AG08396 (cell line): ENCODE measurements at places on chromosomes 13 and 19.

GRCh38 chr19:53132141-53132991 is at the start of gene ZNF415:
TSS of gene ZNF415 (minus strand) at chr19:53132910. CDS start at chr19:53122676, 10,234 bp downstream.
- DNase-seq = peak; percentile 93

DNA sequence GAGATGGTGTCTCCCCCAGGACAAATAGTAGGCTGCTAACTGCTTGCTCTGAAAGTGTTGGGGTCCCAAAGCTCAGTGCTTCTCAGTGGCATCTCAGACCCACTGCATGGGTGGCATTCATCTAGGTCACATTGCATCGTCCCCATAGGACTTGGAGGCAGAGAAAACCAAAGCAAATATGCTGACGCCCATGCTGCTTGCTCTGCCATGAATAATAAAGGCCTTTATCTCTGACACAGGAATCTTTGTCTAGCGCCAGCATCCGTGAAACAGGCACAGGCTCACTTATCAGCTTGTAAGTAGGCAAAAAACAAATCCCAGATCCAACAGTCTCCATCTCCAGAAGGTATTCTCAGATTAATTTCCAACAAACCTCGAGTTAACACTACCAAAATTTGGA is 18.9 kb upstream of the IPO5 start:
- DNase-seq = no peak

- DNase-seq = no peak
Measured at GRCh38 chr13:33554919-33555791, 262.8 kb upstream of the RFC3 start.

DNA sequence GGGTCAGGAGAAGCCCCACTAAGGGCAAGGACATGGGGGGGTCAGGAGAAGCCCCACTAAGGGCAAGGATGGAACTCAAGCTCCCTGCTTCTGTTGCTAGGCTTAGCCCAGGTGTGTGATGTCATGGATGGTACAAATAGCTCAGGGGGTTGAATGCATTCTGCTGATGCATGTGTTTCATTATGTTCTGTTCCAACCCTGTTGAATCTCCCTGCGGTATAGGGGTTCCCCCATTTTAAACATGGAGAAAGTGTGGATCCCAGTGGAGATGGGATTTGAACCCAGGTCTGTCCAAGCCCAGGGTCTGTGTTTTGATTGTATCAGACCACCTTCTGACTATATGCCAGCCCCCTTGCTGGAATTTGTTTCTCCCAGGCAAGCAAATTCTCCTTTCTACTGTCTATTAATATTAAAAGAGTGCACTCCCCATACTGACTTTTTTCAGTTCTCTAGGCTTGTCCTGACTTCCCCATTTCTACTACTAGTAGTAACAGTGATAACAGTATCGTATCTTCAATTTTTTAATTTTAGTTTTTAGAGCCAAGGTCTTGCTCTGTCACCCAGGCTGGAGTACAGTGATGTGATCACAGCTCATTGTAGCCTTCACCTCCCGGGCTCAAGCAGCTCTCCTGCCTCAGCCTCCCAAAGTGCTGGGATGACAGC is 6.7 kb downstream of the ZNF865 start:
- no peak for DNase-seq

DNA sequence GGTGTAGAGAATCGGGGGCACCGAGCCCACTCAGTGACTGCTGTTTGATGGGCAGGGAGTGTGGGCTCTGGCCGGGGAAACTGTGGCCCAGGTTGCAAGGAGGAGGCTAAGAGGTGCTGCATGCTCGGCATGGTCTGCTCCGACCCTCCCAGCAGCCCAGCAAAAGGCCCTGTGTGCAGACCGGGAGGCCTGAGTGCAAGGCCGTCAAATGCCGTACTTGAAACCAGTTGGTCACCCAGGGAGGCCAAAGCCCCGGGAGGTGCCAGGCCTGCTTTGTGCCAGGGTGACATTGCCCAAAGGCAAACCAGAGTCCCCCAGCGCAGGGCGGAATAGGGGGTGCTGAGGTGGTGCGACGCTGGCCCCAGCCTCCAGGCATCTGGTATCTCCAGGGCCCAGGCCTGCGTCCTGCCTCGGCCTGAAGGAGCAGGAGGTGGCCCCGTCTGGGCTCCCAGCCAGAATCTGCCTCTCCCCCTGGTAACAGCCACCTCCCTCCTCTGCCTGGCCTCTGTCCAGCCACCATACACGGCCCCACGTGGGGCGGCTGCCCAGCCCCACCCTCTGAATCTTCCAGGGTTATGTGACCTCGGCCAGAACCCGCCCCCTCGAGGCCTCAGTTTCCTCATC is 4.0 kb downstream of the PIK3R2 start:
- DNase-seq = peak; percentile 88

DNA sequence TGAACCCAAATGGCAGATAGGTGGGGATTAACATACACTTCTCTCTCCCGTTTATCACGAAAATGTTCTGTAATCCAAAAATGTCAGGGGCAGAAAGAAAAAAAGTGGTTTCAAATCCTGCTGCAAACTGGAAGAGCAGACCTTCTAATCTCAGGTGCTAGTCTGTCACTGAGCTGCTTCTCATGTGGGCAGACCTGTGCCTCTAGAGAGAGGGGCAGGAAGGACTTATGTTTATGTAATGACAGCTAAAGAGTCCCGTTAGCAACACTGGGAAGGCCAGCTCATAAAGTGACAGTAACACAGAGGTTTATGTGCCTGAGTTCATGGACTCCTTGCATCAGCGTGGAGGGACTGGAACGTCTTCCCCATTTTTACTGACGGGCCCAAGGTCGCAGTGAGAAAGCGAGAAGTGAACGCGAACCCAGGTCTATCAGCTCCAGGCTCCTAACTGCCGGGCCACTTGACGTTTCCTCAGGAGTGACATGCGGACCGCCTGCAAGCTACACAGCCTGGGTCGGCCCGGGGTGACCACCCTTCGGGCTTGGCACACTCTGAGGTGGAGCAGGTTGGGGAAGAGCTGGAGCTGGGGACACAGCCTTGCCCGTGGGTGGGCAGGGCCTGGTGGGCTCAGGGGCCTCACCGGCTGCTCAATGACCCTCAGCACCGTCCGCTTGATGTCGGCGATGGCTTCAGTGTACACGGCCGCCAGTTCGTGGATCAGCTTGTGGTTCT is 9.6 kb upstream of the RSPH6A start:
- no peak for DNase-seq

DNA sequence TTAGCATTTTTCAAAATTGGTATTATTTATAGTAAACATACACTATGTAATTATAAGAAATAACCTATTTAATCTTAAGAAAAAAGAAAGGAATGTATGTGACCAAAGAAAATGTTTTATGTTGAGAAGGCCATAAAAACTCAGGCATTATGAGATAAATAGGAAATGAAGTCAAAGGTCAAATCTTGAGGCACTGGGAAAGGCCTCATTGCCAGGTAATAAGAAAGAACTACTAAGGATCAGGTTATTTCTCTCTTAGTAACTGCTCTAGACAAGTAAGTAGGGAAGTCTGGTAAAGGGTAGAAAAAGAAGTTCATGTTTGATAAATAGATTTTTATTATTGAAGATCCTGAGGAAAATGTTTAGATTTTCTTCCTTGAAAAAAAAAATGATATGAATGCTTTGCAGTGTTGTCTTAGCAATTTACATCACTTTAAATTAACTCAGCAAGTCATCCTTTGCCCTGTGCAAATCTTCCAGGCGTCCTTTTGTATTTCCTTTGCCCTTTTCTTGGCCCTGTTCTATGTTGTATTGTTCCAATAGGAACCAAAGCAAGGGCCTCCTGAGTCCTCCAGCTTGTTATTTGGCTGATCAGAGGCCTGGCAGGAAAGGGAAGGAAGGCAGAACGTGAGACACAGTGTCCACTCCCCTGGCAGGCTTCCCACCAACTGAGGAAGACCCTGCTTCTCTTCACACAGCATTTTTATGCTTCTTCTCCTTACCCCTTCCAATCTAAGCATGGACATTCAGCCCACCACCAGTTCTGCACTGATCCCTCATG is 260.4 kb upstream of the MIR17HG start:
- no peak for DNase-seq

DNA sequence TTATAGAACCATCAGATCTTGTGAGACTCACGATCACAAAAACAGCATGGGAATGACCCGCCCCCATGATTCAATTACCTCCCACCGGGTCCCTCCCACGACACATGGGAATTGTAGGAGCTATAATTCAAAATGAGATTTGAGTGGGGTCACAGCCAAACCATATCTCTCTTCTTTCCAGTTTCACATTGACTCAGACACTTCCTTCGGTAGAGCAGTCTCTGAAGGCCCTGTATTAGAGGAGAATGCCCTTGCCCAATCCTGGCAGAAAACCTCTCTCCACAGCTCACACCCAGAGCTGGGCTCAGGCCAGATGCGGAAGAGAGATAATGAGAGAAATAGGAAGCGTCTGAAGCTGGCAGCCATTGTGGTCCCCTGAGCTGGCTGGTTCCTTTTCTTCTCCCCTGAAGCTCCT is 72.4 kb upstream of the CLDN10 start:
- no peak for DNase-seq

DNA sequence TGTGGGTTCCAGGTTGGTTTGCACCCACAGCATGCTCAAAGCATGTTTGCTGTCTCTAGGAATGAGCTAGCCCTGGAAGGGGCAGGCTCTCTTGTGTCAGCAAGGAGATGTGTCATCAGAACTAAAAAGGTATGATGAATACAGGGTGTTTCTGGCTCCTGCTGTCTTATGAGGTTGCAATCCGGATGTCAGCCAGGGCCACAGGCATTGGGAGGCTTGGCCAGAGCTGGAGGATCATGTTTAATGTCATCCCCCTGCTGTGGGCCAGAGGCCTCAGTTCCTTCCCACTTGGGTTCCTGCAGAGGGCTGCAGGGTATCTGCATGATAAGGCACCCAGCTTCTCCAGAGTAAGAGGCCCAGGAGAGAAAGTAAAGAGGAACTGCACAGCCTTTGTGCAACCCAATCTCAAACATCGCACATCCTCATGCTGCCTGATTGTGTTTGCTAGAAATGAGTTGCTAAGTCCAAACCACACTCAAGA is 193.6 kb downstream of the COL4A1 start:
- peak; percentile 76 for DNase-seq

GRCh38 chr13:98803111-98803561 is 50.7 kb upstream of the SLC15A1 start:
- no peak for DNase-seq

- no peak for DNase-seq
Measured at GRCh38 chr19:43504426-43505185, at the start of gene PHLDB3. TSS of gene PHLDB3 (minus strand) at chr19:43504746. CDS start at chr19:43504118, 628 bp downstream.

DNA sequence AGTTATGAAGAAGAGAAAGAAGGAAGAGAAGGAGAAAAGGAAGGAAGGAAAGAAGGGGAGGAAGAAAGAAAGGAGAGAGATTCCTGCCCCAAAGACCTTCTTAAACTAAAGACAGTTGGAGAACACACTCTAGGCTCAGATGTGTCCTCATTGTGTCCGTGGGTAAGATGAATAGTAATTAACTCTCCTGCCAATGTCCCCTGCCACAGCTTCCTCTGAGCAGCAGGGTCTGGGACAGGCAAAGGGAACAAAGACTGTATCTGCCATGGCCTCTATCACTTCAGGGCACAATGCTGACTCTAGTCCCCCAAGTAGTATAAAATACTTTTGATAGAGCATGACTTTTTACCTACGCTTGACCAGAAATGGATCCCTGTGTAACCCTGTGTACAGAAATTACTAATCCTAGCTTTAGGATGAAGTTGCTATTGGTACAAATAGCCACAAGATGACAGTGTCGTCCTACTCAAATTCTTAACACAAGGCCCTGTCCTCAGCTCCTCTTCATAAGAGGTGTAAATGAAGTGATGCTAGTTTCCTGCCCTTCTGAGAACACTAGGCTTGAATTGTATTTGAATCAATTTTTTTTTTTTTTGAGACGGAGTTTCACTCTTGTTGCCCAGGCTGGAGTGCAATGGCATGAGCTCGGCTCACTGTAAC is 186.2 kb upstream of the GPR12 start:
- DNase-seq = peak; percentile 62

- peak; percentile 45 for DNase-seq
Measured at GRCh38 chr13:95643936-95644598, 439 bp downstream of the DZIP1 start.

DNA sequence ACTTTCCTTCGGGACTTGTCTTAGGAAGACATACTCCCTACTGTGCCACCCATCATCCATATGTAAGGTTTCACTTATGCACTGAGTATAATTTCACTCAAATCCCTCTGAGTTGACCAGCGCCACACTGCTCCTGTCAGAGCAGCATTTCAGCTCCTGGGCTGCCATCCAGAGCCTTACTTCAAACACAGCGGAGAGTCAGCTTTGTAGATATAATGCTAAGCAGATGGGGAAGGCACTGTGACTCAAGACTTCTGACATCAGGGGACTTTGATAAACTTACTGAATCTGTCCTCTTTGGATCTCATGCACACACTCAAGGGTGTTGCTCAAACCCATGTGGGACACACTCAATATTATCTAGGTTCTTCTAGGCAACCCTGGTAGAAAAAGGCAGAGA is 34.9 kb downstream of the DOCK9 start:
- DNase-seq = peak; percentile 27
